ENCODE measurements at places on chromosomes 11 and 22.

- DNase-seq: no peak
Measured at GRCh38 chr11:122773781-122774266, 64.5 kb upstream of the CRTAM start.

DNA sequence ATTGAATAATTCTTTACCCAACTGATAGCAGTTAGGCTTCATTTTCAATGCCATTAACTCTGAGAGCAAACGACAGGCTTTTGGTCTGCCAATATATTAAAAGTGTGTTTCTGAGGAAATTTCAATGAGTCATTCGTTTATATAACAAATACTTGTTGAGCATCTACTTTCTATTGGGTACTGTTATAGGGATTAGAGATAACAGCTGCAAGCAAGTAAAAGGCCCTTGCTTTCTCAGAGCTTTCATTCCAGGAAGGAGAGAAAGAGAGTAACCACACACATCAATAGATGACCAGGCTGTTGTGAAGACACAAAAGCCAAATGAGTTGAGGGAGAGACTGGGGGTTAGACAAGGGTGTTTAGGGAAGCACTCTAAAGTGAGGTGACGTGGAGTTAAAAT is 35.7 kb downstream of the CD44 start:
- DNase-seq: peak; percentile 21

DNA sequence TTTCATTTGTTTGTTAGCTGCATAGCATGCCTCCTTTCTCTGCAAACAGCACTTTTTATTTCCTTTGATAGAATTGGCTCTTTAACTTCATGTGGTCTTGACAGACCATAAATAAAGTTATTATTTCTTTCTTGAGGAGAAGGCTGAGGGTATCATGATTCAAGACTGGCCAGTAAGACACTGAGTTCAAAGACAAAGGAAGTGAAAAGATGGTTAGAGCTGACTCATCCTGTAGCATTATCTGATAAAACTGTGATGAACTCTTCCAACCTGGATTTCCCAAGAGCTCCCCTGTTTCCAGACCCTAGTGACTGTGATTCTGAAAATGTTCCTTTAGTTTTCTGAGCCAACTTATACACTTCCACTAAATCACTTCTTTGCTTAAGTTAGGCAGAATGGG is 179.3 kb upstream of the FAT3 start:
- no peak for DNase-seq

- DNase-seq: peak; percentile 54
Measured at GRCh38 chr11:68213135-68213515, at the start of gene KMT5B. Gene KMT5B, minus strand, starts transcription at chr11:68213296. Its CDS starts 23,220 bp downstream, at chr11:68190076.

DNA sequence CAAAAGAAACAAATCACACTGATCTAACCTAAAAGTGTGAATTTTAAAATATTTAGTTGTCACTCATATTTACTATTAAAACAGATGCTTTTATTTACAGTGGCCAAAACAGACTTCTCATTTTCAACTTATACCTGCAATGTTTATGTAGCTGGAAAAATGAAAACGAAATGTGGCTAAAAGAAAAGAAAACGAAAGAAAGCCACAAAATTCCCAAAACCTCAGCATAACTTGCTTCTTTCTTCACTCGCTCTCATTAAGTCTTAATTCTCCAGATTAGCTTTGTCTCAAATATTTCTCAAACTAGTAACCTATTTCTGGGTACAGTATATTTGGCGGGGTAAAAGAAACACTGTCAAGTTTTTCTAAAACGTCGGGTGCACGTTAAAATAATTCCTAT is 693 bp downstream of the CSTF3 start:
- DNase-seq: no peak

DNA sequence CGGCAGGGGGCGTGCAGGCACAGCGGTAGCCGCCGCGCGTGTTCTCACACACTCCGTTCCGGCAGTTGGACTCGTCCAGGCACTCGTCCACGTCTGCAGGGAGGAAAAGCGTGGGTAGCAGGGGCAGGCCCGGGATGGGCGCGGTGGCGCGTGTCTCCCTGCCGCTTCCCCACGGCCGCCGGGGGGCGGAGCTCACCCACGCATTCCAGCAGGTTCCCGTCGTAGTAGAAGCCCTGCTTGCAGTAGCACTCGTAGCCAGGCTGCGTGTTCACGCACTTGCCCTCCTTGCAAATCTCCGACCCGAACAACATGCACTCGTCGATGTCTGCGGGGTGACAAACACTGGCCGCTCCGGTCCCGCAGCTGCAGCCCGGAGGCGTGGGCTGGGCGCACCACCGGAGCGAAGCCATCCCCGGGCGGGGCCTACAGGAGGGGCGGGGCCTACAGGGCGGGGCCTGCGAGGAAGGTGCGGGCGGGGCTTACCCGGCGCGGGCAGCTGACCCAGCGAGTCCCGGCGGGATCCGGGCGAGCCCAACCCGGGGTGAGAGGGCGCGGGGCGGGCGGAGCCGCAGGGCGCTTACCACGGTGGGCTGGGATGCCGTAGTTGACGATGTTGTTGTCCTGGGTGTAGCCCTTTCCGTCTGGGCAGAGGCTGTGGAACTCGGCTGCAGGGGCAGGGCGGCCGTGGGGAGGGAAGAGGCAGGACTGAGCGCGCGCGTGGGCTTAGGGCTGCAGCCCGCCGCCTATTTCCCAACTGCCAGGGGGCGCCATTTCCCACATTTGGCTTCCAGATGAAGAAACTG is 15.6 kb downstream of the SCYL1 start:
- peak; percentile 92 for DNase-seq

- no peak for DNase-seq
Measured at GRCh38 chr22:29275167-29275566, 7.1 kb downstream of the EWSR1 start.

GRCh38 chr11:201966-202365 is 5.2 kb downstream of the BET1L start:
- peak; percentile 79 for DNase-seq

DNA sequence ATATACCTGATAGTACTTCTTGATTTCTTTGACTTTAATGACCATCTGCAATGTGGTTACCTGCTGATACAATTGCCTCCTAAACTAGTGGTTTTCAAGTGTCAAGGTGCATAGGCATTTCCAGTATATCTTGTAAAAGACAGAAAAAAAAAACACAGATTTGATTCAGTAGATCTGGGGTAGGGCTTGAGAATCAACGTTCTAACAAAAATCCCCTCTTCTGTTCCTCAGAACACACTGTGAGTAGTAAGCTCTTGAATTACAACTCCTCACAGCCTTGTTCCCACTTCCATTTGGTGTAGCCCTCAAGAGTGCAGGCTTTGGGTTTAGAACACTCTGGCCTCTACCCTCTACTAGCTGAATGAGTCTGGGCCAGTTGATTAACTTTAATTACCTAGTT is 78.0 kb upstream of the CTSC start:
- no peak for DNase-seq
